Fibroblast of upper back skin (primary cell): ENCODE measurements at places on chromosomes 5 and 9.

DNA sequence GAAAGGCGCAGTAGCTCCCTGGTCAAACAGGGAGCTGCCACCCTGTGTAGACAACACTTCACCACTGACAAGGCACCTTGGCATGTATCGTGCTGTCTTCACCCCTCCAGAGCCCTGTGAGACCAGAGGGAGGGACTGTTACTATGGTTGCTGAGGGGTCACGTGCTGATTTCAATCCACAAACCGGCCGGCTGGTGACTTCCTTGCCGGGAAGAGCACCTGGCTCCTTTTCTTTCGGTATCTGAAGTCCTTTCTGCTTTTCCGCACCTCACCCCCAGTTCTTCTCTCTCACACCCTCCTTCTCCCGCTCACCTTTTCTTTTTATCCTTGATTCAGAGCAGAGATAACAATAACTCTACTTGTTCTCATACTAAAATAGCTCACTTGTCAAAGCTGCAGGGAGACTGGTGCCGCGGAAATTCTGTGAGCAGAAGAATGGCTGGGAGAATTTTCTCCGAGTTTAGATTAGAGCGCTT, 327.2 kb downstream of the ZSWIM6 start:
- no peak for DNase-seq

DNA sequence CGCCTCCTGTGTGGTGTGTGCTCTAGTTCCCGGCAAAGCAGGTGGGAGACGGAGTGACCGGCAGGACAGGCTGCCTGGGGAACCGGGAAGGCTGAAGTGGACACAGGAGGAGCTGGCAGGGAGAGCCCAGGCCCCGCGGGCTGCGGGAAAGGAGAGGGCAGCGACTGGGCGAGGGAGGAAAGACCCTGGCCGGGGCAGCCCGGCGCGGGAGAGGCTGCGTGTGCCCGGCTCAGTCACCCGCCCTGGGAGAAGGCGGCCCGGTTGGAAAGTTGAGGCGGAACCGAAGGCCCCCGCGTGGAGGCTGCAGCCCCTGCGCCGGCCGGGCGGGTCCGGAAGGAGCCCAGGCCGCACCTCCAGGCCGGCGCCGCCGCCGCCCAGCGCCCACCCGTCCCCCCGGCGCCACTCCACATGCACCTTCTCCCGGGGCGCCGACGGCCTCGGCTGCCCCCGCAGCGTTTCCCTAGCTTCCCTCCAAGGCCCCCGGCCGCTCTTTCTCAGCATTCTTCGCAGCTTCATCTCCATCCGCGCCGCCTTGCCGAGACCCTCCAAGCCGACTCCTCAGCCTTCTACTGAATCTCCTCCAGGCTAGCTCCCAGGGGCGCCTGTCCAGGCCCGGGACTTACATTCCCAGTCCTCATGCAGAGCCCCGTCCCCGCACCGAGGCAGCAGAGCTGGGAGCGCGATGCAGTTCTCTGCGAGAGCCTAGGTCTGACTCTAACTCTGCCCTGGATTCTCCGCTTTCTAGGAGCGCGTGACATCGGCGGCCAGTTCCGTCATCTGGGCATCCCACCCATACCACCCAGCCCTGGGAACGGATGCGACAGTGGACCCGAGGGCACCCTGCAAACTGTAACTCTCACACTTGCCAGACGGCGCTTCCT, 152.0 kb downstream of the ERCC6L2 start:
- DNase-seq: no peak

GRCh38 chr9:125785248-125785751, 38.1 kb downstream of the PBX3 start:
- peak; percentile 11 for DNase-seq

DNA sequence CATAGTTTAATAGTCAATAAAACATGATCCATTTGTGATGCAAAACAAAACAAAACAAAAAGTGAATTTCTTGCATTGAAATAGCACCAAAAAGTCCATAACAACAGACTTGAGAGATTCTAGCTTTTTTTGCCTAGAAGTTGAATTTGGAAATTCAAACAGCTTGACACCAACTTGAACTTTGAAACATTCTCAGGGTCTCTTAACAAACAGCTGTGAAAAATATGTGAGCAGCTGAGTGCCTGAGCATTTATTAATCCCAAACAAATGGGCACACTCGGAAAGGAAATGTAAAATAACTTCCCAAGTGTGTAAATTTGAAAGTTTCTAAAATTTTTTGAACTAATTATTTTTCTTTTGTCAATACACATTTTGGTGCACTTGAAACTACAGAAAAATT, 56.0 kb upstream of the HMHB1 start:
- no peak for DNase-seq

DNA sequence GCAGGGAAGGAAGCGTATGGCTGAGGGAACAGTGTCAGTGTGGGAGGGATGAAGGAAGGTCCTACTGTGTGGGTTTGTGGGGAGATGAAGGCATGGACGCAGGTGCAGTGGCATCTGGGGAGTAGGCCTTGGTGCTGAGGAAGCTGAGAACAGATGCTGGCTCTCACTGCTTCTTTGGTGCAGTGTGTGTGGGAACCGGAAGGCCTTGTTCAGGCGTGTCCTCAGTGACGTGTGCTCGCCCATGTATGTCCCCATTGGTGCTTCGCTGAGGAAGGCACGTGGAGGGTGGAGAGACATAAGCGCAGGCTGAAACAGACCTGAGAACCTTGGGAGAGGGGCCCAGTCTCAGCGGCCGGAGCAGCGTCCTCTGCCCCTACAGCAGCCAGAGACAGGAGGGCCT, 18.7 kb downstream of the ADAMTS13 start:
- DNase-seq: no peak

- DNase-seq: no peak
Observed at GRCh38 chr5:138720840-138721239, 32.4 kb upstream of the CTNNA1 start.

DNA sequence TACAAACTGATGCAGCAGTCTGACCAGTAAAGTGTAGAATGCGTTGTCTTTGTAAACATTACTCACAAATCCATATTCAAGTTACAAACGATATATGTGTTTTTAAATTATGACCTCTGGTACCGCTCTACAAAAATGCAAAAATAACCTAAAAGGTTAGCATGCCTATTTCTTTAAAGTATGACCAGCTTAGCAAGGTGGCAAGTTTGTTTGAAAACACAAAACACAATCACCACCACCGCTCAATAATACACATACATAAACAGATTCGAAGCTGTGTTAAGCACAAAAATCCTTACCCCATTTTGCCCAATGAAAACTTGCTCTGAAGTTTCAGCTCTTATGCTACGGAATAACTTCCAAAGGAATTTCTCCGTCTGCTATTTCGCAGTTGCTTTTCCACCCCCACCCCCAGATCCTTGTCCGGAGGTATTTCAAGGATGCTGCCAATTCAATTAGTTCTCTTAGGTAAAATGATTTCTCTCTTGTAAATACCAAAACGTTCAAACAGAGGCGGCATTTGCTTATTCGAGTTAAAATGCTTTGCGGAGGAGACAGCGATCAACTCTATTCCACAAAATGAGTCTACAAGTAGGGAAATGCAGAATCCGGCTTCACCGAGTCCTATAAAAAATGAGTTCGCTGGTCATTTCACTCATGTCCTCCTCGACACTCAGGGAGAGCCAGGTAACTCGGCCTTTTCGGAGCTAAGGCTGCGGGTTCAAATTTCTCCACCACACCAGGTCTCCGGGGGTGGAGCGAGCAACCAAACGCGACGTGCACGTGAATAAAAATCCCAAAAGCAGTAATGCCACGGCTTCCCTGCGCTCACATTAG, 1.2 kb downstream of the HOMER1 start:
- DNase-seq: peak; percentile 24

- DNase-seq: no peak
Observed at GRCh38 chr5:180553530-180553929, 37.8 kb downstream of the SCGB3A1 start.

DNA sequence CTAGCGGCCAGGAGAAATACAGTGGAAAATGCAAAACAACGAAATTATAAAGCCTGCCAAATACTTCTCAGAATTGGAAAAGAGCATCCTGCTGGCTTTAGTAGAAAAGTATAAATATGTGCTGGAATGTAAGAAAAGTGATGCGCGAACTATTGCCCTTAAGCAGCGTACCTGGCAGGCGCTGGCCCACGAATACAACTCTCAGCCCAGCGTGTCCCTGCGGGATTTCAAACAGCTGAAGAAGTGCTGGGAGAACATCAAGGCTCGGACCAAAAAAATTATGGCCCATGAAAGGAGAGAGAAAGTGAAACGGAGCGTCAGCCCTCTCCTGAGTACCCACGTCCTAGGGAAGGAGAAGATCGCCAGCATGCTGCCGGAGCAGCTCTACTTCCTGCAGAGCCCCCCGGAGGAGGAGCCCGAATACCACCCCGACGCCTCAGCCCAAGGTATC, 15.0 kb downstream of the MSANTD3 start:
- DNase-seq: no peak

DNA sequence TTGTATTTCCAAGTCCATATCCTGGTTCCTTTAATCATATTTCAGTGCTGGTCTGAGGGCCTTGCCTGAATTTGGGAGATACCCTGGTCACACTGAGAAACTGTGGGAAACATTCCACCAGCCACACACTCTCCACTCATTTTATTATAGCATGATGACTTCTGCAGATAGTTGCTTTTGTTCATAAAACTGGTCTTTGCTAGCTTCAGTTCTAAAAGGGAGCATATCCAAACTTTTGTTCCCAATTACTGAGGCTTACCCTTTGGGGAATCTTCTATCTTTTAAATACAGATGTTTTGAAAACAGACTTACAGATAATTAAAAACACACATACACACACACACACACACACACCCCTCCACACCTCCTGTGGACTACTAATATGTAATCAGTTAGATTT, 21.0 kb downstream of the DMGDH start:
- no peak for DNase-seq

GRCh38 chr5:131147258-131147657, 17.8 kb downstream of the HINT1 start:
- DNase-seq: no peak

DNA sequence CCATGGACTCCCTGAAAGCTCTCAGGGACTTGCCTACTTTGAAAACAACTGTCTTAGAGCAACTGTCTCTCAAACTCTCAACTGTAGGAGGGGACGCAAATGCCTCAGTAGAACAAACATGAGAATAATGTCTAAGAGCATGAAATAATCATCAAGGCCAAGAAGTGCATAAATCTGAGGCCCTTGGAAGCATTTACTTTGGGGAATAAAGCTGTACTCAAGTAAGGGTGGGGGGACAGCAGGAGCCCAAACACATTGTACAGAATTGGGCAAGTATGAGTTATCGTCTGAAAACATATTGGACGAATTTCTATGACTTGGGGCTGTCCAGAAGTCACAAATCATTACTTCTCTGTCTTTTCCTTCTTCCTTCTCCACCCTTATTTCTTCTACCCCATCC, 96.3 kb upstream of the HMHB1 start:
- DNase-seq: no peak

- no peak for DNase-seq
Observed at GRCh38 chr5:63128761-63129160, 550.1 kb downstream of the LRRC70 start.

DNA sequence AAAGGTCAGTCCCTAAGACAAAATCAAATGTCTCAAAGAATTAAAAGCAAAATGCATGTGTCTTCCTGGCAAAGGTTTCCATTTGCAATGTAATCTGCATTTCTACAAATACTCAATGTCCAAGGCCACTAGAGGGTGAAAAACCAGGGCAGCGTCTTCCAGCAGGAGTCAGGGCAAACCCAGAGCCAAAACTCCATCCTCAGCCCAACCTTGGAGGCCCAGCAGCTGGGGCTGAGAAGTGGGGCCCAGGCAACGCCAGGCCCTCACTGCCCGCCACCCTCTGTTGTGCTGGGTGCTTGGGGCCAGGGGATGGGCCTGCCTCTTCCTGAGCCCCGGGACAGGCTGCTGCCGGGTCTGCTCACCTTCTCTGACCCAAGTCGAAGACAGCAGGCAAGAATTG, 200.1 kb downstream of the PAX5 start:
- no peak for DNase-seq

DNA sequence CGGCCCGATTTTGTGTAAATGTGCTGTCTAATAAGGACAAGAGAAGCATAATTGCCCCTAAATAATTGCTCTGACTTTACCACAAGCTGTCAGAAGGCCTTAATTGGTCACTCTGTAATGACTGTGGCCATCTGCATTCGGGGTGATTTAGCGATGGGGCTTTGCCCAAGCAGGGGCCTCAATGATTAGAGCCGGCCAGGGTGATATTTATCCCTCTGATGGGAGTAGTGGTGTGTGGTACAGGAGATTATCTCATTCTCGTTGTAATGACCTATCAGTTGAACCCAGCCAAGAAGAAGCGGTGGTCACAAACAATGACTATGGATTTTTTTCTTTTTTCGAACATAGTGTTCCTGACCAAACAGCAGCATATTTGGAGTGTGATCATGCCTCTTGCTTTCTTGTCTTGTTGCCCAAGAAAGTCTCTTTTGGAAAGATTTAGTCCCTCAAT, 72.0 kb upstream of the SAP30L start:
- DNase-seq: no peak

DNA sequence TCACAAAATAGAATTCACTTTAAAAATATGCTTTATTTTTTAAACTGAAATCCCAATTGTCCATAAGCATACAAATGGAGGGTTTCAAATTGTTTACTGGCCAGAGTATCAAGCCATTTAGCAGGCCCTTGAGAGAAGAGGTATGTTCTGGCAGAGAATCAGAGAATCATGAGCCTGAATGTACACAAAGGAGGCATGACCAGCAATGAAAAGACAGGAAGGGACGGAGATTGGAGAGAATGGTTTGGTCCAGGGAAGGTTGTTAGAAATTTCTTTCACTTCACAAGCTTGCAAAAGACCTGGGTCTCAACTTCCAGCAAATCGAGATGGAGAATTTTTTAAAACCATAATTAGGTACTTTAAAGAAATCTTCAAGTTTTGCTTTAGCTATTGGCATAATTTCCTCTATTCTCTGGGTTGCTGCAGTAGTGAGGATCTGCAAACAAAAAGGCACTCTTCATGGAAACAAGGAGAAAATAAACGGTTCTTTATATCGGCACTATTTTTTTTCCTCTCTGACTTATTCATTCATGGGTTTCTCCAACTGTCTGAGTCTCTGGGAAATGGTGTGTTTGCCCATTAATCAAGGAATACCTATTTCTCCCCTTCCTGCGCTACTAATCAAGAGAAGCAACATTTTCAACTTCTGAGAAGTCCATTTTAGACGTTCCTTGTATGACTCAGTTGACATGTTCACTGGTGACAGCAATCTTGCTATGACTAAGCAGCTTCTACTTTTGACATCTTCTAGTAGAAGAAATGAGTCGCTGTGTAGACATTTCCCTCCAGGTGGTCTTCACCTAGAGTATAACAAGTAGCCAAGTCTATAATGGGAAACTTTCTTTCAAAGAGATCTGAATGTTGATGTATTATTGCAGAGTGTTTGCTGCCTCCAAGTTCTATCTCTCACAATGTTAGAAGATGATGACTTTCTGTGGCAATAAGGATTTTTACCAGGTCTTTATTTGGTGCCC, 23.1 kb upstream of the ERCC6L2 start:
- peak; percentile 88 for DNase-seq
